ENCODE measurements at places on chromosomes 4 and X.

- no peak for DNase-seq
These were observed 10.5 kb downstream of the NKX3-2 start for GRCh38 chr4:13533670-13534343.

- DNase-seq = no peak
These were observed 1383.3 kb downstream of the FAM133A start for GRCh38 chrX:95057341-95057740.

DNA sequence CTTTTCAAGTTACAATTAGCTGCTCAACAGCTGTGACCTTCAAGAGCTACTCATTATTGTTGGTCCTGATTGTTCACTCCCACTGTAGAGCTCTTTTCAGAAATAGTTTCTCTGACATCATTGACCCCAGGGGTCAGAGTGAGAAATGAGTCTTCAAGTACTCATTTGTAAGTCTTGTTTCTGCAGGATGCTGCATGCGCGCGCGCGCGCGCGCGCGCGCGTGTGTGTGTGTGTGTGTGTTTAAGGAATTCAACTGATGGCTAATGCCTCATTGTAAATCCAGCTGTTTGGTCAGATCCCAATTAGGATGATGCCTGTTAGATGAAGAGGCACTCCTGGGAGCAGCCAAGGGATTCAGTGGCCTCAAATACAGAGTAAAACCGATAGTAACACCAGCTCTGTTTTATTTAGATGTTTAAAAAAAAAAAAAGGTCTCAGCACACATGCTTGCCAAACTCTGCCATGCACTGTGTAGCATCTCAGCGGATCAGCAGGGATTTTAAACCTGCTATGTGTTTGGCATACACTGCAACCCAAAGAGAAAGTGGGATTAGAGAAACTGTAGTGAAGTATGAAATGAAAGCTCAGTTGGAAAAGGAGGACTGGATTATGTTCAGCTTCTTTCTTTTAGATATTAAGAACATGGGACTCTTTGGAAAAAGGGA is 332.3 kb downstream of the ADGRL3 start:
- no peak for DNase-seq

DNA sequence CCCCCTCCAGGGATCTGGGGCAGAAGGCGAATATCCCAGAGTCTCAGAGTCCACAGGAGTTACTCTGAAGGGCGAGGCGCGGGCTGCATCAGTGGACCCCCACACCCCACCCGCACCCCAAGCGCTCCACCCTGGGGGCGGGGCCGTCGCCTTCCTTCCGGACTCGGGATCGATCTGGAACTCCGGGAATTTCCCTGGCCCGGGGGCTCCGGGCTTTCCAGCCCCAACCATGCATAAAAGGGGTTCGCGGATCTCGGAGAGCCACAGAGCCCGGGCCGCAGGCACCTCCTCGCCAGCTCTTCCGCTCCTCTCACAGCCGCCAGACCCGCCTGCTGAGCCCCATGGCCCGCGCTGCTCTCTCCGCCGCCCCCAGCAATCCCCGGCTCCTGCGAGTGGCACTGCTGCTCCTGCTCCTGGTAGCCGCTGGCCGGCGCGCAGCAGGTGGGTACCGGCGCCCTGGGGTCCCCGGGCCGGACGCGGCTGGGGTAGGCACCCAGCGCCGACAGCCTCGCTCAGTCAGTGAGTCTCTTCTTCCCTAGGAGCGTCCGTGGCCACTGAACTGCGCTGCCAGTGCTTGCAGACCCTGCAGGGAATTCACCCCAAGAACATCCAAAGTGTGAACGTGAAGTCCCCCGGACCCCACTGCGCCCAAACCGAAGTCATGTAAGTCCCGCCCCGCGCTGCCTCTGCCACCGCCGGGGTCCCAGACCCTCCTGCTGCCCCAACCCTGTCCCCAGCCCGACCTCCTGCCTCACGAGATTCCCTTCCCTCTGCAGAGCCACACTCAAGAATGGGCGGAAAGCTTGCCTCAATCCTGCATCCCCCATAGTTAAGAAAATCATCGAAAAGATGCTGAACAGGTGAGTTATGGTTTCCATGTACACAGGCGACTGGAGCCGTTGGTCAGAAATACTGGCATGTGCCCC is at the start of gene CXCL1:
CXCL1 (plus strand) TSS at position 264 of the 926 bp plus-strand sequence; CDS start at position 342, 78 bp downstream.
- no peak for DNase-seq

DNA sequence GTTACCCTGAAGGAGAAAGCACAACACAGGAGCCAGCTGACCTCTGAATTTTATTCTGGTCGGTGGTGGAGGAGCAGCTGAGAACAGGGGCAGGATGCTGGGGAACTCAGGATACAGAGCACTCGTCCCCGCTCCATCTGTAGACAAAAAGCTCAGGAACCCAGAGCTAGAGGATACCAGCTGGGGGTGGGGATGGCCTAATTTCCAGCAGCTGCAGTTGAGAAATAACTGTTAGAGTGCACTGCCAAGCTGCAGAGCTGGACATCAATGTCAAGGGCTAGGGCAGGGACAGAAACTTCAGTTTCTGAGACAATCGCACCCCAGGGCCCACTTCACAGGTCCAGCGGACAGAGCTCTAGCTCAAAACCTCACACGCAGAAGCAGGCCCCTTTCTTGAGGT is 122.1 kb upstream of the GUCY1A1 start:
- DNase-seq = no peak

DNA sequence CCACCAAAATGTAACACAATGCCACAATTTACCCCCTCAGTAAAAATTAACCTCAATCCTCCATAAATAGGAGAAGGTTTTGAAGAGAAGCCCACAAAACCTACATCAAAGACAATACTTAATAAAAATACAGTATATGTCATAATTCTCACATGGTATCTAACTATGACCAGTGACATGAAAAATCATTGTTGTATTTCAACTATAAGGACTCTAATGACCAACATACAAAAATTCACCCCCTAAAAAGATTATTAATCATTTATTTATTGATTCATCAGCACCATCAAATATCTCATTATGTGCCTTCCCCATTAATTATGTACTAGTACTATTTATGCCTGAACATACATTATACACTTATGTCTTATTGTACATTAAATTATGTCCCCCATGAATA is 77.1 kb upstream of the ZMAT1 start:
- DNase-seq = no peak

- DNase-seq = no peak
These were observed 152.8 kb downstream of the ENPP6 start for GRCh38 chr4:184064877-184065276.

DNA sequence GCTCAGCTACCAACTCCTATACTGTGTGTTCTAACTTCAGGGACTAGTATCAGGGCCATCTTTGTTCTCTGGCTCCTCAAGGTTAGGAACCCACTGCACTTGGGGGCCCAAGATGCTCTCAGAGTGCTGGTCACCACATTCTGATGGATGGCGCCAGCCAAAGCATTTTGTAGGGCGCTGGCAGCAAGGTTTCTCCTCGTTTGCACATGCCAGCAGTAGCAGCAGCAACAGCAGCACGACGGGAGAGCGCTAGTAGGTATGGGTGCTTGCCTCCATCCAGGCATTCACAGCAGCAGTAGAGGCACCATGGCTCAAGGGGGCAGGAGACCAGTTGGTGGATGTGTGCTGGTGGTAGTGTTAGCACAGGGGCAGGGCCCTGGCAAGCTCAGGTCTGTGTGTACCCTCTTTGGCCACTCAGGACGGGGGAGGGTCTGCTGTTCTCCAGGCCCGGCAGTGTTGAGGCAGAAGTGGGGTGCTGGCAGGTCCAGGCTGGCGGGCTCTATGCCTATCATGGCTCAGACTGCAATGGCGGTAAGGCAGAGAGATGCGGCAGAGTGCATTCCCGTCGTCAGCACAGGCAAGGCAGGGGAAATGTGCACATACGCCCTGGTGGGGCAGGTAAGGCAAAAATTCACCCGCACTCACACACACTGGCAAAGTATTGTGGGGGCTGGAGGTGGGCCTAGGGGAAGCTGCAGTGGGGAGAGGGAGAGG is 56.6 kb downstream of the SERPINA7 start:
- DNase-seq = no peak

- DNase-seq = no peak
These were observed at the start of gene MAGEB2 for GRCh38 chrX:30215357-30215843. MAGEB2 (plus strand) TSS chrX:30215563; CDS start chrX:30218581, 3,018 bp downstream.

GRCh38 chr4:6049985-6050384 is 31.8 kb upstream of the C4orf50 start:
- DNase-seq = no peak

- DNase-seq = no peak
These were observed 2637.0 kb downstream of the PCDH7 start for GRCh38 chr4:33357121-33357520.

GRCh38 chrX:109830704-109831206 is 97.7 kb upstream of the ACSL4 start:
- DNase-seq = no peak

DNA sequence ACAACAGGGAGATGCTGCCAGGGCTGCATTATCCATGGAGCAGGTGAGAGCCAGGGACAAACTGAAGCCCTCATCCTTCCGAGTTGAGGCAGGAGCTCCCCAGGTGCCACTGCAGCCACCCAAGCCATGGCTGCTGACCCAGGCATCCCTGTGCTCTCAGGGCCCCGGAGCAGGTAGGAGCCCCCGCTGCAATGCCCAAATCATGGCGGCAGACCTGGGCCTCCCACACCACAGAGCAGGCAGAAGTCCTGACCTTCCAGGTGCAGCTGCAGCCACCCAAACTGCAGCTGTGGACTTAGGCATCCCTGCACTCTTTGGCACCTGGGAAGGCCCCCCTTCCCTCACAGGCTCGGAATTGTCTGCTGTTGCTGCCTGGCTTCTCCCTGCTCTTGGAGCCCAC is 443.6 kb downstream of the ARAP2 start:
- no peak for DNase-seq

DNA sequence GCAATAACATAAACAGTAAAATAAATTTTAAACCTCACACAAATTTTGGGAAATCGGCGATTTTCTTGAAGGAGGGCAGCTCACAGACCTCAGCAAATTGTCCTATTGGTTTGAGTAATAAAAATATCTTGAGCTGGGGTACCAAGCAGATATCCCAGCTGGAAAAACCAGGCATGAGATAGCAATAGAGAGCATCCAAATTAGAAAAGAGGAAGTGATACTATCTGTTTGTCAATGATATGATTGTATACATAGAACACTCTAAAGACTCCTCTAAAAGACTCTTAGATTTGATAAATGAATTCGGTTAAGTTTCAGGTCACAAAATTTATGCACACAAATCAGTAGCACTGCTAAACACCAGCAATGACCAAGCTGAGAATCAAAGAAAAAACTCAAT is 90.5 kb upstream of the ACTRT1 start:
- no peak for DNase-seq

- peak; percentile 86 for DNase-seq
These were observed at the start of gene ZNF518B for GRCh38 chr4:10457255-10457801. ZNF518B (minus strand) TSS chr4:10457426; CDS start chr4:10446328, 11,098 bp downstream.

DNA sequence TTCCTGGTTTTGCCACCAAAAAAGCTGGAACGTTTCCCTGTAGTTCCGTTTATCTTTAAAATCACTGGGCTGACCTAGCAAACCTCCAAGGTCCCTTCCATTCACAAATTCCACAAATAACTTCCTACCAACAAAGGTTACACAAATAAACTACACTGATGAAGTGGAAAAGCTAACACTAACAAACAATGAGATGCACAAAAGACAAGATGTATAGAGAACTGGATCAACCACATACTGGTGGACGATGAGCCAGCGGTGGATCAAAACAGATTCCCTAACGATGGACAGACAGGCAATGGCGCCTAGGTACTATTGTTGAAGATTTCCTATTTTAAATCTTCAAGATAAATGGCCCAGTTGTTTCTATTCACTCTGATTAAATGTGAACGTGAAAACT is 15.5 kb downstream of the AFAP1 start:
- DNase-seq = no peak

DNA sequence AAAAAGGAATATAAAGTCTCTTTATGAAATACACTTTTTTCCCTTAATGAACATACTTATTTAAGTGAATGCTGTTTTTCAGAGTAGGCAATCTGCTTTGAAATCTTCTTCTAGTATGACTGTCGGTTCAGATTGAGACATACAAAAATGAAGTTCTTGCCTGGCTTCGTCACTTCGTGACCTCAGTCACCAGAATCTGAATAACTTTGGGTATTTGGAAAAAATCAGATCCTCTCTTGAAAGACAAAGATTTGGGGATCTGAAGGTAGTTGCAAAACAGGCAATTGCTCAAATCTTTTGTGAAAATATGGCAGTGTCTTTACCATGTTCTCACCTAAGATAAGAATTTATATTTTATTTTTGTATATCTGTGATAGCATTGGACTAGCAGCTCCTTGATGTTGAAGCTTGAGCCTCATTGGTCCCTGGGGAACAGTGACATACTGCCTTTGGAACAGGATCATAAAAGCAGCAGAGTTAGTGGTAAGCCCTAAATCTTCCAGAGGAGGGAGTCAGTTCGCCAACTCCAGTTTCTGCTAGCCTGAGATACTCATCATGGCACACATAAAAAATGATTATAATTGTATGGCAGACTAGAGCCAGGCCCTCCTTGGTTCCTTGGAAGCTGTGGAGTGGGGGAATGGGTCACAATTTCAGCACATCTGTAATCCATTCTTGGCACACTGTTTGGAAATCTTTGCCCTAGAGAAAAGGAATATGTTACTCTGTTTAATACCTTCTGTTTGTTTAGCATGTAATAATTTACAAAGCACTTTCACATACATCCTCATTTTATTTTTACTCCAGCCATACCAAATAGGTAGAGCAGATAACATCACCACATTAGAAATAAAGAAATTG is 5.0 kb downstream of the ARFIP1 start:
- DNase-seq = no peak

- no peak for DNase-seq
These were observed 402 bp upstream of the UPRT start for GRCh38 chrX:75273483-75273882.

DNA sequence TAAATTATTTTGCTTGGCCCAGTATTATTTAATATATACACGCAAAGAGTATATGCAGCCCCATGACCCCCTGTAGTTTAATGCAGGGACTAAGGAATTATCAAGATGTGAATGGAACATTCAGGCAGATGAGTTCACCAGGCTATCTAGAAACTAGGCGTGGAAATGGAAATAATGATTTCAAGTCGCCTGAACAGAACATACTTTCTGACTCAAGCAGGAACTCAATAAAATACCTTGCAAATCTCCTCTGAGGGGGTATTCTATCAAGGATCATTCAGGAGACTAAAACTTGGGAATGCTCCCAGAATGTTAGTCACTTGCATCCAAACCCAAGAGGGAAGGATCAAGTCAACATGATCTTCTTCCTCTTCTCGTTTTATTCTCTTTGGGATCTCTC is 59.6 kb upstream of the RASSF6 start:
- DNase-seq = no peak

DNA sequence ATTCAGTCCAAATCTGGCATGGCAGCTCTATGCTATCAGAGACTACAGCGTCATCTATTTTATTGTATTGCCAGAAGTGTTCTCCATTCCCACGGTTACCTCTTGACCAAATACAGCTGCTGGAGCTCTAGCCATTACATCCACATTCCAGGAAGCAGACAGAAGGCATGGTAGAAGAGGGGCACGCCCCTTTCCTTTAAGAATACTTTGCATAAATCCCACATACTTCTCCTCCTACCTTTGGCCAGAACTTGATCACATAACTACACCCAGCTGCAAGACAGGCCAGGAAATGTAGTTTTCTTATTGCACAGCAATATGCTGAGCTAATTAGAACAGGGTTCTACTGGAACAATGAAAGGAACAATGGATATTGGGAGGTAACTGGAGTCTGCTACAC is 14.9 kb downstream of the SLC9A7 start:
- no peak for DNase-seq

Measured in naive B cell (primary cell).